ENCODE measurements at places on chromosomes 13 and 19.

GRCh38 chr13:50927701-50928100 lies 18.1 kb downstream of the RNASEH2B start:
- DNase-seq, result no peak

- DNase-seq, result no peak
Observed at GRCh38 chr13:62879071-62879470, 1463.4 kb upstream of the PCDH20 start.

DNA sequence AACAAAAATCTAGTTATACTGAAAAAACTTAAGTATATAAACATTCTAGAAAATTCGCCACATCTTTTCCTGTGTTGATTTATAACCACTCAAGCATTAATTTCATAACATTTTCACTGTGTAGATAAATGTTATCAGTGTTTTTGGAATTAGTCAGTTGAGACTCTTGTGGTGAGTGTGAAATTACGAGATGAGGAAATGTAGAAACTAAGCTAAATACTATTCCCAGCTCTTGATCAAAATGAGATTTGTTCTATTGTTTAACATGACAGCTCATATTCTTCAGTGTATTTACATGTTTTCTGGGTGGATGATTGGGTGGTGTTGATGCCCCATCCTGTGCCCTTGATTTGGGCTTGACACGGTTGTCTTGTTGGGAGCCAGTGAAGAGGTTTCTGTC lies 406.8 kb downstream of the DACH1 start:
- DNase-seq, result no peak

DNA sequence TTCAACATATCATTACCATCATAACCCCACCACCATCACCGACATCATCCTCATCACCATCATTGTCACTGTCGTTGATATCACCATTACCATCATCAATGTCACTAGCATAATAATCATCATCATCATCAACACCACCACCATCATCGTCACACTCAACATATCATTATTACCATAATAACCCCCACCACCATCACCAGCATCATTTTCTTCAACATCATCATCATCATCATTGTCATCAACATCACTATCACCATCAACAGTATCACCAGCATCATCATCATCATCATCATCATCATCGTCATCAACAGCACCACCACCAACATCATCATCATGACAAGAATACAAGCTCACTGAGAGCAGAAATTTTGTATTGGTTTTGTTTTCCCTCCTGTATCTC lies 83.8 kb downstream of the MBD3L1 start:
- no peak for DNase-seq

DNA sequence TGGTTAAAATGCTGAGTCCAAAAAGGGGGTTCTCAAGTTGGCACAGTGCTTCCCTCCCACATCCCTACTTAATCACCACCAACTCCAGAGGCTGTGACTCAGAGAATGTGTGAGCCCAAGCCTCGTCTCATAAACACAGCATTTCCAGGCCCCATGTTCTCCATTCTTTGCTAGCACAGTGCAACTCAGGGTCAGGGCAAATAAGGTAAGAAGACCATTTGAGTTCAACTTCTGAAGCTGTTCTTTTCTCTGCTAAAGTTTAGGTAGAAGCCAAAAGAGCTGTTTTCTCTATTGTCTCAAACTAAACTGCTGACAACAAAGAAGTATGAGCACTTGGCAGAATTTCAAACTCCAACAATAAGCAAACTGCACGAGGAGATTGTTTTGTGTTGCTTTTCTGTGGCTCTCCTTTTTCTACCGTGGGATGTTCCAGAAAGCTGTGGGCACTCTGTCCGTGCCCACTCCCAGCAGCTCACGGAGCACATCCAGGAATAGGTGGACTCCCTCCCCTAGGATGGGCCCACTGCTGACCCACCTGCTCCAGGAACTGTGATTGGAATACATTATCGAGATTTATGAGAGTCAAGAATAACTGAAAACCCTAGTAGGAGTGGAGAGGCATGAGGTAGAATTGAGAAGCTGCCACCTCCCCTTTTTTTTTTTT lies 494.3 kb downstream of the COG6 start:
- DNase-seq, result peak; percentile 59

GRCh38 chr19:18307271-18307681 lies 15.6 kb downstream of the LSM4 start:
- no peak for DNase-seq

DNA sequence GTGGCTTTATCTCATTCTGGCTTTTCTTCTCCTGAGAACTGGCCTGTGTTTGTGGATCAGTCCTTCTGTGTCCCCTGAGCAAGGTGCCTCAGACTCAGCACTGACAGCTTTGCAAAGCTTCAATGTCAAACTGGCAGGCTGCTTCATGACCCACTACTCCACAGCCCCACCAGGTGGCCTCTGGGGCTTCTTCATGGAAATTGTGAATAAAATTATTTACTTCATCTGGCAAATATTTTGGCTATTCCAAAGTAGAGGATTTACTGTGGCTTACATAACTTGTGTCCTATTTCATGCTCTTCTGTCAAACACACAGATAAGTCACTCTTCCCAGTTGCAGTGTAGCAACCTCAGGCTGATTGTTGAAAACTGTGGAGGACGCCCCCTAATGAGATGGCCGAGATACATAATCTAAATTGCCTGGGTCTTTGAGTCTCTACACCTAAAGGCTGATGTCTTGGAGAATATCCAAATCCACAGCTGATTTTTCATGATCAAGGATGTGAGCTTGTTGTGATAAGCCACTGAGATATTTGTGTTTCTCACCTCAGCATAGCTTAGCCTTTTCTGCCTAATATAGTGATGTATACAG lies 721.9 kb upstream of the SLC10A2 start:
- DNase-seq, result no peak
